Thoracic aorta (tissue), 2 donors: ENCODE measurements at places on chromosomes 11 and 22.

DNA sequence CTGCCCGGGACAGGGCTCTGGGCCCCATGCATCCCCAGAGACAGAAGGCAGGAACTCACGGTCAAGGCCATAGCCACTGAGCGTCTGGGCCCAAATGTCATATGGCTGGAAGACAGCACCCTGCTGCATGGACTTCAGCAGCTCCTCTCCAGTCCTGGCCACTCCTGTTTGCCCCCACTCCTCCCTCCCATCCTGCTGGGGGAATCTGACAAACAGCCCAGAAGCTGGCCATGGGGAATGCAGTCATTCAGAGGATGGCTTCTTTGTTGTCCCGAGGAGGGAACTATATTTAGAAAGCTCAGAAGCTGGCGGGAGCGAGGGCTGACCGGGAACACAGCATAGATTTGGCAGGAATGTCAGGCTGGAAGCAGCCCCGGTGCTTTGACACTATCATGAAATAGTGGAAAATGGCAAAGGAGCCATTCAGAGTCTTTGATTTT, 35.0 kb downstream of the DKK3 start:
- DNase-seq: peak; percentile 56

DNA sequence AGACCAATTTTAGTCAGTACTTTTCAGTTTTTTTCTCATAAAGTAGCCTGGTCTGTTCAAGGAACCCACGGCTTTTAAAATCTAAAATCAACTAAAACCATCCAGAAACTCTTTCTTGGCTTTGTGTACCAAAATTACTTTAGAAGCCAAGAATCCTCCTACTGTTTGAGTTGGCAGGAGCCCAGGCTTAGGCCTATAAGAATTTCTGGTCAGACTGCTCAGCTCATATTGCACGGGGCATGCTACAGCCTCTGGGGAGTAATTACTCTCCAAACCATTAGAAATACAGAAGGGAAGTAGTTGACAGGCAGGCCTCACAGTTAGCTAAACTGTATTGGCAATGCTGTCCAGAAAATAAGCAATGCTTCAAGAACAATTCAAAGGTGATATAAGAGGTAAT, 1862.9 kb upstream of the RAG2 start:
- no peak for DNase-seq

GRCh38 chr11:126345283-126345682, 10.2 kb upstream of the ST3GAL4 start:
- DNase-seq: no peak

DNA sequence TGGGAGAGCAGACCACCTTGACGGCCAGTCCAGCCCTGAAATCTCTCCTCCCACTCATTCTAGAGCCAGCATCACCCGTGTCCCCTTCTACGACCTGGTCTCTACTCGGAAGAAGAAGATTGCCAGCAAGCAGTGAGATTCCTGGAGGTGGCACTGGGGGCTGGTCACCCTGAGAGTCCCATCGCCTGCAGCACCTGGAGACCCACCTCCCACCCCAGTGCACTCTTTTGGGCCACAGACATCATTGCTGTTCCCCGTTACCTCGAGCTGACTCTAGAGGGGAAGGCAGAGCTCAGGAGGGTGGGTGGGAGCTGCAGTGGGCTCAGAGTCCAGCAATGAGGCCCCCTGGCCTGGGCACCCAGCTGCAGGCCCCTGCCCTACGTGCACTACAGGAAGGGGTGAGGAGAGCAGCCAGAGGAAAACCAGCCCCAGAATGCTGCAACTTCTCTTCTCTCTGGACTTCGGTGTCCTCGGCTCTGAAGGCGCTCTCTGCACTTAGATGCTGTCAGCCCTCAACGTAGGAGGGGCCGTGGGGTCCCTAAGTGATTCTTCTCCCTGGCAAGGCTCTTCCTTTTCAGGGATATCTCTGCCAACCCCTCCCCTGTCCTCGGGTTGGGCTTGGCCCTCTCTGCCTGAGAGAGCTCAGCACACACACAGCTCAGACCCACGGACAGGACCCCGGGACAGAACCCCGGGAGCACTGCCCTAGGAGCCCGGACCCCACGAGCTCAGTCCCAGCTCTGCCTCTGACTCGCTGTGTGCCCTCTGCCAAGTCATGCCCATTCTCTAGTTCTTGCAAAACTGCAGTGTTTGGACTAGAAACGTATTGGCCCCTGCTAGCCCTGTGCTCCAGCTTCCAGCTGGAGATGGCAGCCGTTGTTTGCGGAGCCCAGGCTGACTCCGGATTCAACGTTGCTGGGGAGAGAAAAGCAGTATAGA, 31.3 kb downstream of the CYTH4 start:
- DNase-seq: no peak

GRCh38 chr11:58813693-58814092, 30.8 kb downstream of the GLYATL2 start:
- DNase-seq: no peak

GRCh38 chr22:26890870-26891269, 233.5 kb downstream of the MIAT start:
- DNase-seq: no peak

GRCh38 chr11:131737357-131737756, 366.9 kb downstream of the NTM start:
- DNase-seq: no peak

- no peak for DNase-seq
Observed at GRCh38 chr11:70315716-70316115, 45.2 kb downstream of the PPFIA1 start.

- no peak for DNase-seq
Observed at GRCh38 chr11:112529071-112529470, 268.4 kb upstream of the PLET1 start.

- DNase-seq: no peak
Observed at GRCh38 chr22:43488031-43488866, 76.4 kb downstream of the MPPED1 start.

GRCh38 chr11:126354631-126355323, 709 bp upstream of the ST3GAL4 start:
- no peak for DNase-seq
